ENCODE measurements at places on chromosomes 16 and 17. TPM values are rescaled to one million over a fixed set of nuclear protein-coding genes. Genes with fewer than 3 reads are reported as not detected.
A peak's percentile ranks its signal among the peaks of the same experiment; 100 is the strongest.

- peak; percentile 96 for DNase-seq
Observed at GRCh38 chr16:89921702-89922476, 1.3 kb upstream of the TUBB3 start.

The ALOX15B gene
- total RNA-seq, result not detected

The PRR29 gene
- 0.26 TPM for total RNA-seq

DNA sequence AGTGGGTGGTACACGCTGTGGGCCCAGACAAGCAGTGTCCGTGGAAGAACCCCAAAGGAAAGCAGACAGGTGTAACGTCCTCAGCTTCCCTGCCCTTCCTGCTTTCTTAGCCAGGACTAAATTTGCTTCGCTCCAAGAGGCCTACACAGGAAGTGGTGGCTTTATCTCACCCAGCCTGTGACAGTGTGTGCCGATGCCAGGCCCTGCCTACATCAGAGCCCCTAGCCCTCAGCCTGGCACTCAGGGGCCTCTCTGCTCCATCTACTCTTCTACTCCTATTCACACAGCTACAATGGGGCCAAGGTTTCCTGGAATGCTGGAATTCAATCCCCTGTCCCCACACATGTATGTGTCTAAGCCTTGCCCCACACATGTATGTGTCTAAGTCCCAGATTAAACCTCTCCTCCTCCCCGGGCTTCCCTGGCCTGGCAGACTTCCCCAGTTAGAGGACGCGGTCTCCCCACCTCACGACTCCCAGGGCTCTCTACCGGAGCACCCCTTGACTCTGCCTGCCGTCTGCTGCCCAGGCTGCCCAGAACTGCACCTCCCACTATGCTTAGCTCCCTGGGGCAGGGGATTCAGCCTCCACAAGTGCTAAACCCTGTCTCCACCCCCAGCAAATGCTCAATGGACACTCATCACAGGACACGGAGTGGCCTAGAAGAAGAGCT, 8.2 kb downstream of the PGAP3 start:
- DNase-seq, result no peak

GRCh38 chr17:57849163-57849873, 526 bp downstream of the MRPS23 start:
- DNase-seq, result no peak

DNA sequence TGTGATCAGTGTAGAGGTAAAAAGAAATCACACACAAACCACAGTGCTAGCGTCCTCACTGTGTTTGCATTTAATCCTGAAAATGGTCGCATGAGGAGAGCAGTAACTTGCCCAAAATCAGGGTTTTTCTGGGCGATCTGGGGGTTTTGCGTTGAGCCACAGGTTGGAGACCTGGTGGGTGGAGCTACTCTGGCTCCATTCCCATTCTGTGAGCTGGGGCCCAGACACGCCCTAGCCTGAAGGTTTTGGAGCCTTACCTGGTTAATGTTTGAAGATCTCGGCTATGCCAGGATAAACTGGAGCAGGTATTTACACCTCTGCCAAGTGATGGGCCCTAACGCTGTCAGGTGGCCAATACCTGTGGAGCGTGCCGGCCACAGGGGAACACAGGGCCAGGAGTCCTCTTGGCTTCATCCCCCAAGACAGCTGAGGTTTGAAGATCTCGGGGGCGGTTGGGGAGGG, 48.4 kb downstream of the MPRIP start:
- no peak for DNase-seq

DNA sequence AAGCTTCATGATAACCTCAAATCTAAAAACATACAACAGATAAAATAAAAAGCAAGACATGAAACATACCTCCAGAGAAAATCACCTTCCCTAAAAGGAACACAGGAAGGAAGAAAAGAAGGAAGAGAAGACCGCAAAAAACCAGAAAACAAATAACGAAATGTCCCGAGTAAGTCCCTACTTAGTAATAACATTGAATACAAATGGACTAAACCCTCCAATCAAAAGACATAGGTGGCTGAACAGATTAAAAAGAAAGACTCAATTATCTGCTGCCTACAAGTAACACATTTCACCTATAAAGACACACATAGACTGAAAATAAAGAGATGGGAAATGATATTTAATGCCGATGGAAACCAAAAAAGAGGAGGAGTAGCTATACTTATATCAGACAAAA, 6.2 kb downstream of the FBXO39 start:
- no peak for DNase-seq

- no peak for DNase-seq
Observed at GRCh38 chr16:280991-281659, 734 bp downstream of the ARHGDIG start.

GRCh38 chr17:5582209-5583185, 1.8 kb downstream of the NLRP1 start:
- no peak for DNase-seq

- no peak for DNase-seq
Observed at GRCh38 chr17:66684731-66685130, 150.2 kb upstream of the CACNG5 start.

DNA sequence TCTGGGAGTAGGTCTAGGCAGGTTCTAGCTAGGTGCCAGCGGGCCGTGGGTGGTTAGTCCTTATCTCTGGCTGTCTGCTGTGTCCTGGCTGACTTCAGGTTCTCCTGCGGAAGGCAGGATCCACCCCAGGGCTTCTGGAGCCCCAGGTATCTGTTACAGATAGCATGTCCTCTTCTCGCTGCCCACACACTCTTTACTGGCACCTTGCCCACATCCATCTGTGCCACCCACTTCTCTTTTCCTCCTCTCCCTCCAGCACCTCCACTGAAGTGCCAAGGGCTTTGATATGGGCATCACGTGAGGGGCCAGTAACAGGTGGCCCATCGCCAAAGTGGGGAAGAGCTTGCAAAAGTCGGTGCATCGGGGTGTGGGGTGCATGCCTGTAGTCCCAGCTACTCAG, 4.6 kb upstream of the MPP2 start:
- DNase-seq, result no peak

The CD300H gene
- not detected for total RNA-seq

DNA sequence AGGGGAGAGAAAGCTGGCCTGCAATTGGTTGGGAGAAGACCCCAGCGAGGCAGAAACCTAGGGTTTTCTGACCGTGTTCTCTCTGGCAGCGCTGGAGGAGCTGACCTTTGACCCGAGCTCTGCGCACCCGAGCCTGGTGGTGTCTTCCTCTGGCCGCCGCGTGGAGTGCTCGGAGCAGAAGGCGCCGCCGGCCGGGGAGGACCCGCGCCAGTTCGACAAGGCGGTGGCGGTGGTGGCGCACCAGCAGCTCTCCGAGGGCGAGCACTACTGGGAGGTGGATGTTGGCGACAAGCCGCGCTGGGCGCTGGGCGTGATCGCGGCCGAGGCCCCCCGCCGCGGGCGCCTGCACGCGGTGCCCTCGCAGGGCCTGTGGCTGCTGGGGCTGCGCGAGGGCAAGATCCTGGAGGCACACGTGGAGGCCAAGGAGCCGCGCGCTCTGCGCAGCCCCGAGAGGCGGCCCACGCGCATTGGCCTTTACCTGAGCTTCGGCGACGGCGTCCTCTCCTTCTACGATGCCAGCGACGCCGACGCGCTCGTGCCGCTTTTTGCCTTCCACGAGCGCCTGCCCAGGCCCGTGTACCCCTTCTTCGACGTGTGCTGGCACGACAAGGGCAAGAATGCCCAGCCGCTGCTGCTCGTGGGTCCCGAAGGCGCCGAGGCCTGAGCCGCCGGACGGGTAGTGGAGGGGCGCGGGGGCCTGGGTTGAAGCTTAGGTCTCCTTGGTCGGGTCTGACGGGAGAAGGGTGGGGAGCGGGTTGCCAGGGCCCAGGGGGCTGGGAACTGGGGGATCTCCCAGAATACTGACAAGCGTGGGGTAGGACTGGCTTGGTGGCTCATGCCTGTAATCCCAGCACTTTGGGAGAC, 7.4 kb upstream of the PYDC1 start:
- no peak for DNase-seq

GRCh38 chr17:47864791-47865216, 13.8 kb upstream of the SP6 start:
- DNase-seq, result no peak

DNA sequence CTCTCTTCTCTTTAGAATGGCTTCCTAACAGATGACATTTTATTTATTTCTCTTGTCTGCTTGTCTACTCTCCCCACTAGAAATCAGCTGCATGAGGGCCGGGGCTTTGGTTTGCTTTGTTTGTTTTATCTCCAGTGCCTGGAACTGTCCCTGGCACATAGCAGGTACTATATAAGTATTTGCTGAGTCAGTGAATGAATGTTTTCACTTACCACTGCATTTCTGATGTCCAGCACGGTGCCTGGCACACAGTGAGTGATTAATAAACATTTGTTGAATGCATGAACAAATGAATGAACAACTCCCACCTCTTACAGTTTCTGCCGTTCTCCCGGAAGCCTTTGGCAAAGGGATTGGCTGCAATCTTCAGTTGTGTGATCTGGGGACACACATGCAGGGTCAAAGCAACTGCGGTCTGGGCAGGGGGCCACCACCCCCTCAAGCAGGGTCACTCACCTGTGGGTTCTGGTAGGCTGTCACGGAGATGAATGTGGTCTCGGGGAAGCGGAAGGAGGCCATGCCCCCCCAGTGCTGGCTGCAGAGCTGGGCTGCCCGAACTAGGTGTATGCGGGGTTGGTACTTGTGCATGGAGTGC, 3.4 kb downstream of the TBX6 start:
- no peak for DNase-seq

GRCh38 chr17:3979290-3979611, 15.0 kb upstream of the ATP2A3 start:
- DNase-seq, result no peak

DNA sequence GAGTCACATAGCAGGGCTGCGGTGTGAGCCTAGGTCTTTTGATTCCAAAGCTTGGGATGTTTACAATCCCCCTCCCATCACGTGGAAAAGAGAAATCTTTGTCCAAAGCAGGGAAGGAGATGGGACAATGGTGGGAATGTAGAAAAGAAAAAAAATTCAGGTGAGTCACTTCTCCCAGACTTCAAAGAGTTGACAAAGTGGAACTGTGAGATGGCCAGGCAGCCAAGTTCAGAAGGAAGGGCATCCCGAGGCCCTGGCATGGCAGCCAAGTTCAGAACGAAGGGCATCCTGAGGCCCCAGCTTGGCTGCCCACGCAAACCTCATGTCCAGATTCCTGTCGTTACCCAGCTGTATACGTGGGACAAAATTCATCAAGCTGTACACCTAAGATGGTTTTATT, 47.5 kb downstream of the FOXL1 start:
- DNase-seq, result peak; percentile 37

The CAPN15 gene
- 21.3 TPM for total RNA-seq

The GRIN2A gene
- under 0.01 TPM for total RNA-seq

GRCh38 chr16:80317599-80318037, 223.2 kb upstream of the DYNLRB2 start:
- no peak for DNase-seq

DNA sequence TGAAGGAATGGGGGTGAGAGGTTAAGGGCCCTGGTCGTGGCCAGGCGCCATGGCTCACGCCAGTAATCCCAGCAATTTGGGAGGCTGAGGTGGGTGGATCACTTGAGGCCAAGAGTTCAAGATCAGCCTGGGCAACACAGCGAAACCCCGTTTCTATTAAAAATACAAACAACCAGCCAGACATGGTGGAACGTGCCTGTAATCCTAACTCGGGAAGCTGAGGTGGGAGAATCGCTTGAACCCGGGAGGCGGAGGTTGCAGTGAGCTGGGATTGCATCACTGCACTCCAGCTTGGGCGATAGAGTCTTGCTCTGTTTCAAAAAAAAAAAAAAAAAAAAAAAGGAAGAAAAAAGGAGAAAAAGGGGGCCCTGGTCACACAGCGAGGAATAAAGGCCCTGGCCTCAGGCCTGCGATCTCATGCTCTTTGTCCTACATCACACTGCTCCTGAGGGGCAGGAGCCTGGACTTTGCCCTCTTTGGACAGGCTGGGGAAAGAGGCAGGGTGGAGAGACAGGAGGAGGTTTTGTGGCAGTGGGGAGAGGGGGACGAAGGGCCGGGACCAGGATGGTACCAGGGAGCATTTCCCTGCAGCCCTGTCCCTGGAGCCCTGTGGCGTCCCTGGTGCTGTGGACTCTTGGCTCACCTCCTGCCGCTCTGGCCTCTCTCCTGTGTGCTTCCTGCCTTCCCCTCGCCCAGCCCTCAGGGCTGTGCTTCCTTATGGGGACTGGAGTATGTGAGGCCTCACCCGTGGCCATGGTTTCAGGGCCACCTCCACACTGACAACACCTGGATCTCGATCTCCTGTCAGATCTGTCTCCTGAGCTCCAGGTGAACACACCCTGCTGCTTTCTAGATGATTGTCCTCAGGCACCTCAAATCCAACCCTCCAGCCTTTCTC, 19.7 kb upstream of the SLC25A19 start:
- DNase-seq, result no peak

GRCh38 chr16:649631-650030, 466 bp downstream of the WDR90 start:
- no peak for DNase-seq

The PRAC1 gene
- total RNA-seq, result not detected

The AANAT gene
- not detected for total RNA-seq

The CCL18 gene
- not detected for total RNA-seq

DNA sequence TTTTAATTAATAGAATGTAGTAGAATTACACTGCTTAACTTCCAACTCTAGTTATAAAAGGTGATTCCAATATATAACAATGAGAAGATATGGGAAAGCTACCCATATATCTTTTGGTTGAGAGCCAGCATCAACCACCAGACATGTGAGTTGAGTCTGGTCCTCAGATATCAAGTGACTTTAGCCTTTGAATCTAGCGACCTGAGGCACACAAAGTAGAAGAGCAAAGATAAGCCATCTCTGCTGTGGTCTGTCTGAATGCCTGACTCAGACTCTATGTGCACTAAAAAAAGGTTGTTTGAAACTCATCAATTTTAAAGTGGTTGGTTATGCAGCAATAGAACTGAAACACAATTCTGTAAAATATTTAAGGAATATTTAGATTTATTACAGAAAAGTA, 492.5 kb upstream of the SOX9 start:
- DNase-seq, result peak; percentile 63

DNA sequence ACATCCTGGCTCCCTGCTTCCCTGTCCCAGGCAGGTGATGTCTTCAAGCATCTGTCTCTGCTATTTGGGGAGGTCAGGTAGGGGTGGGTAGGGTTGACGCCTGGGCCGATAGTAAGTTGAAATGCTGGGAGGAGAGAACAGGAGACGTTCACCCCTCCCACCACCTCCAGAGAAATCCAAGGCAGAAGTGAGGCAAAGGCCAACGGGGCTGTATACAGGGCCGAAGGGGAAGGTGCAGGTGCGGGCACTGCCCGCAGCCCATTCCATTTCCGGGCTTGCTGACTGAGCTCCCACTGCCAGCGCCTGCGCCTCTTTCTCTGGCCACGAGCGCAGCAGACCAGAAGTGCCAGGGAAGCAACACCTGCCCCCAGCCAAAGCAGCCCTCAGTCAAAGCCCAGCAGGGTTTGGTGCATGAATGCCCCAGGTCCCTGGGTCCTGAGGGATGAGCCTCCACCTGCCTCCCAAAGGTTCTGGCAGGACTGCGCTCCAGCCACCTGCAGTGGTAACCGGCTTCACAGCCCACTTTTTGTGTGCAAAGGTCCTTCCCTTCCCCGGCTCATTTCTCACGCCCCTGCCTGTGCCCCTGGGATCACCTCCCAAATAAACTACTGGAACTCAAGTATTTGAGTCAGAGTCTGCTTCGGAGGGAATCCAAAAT, 127.6 kb upstream of the TNRC6C start:
- DNase-seq, result no peak

Measured in fibroblast of lung (primary cell).